ENCODE measurements at places on chromosomes 7 and 10.

GRCh38 chr7:140439359-140439758, 35.5 kb downstream of the RAB19 start:
- DNase-seq = no peak

GRCh38 chr10:43576062-43576461, 1.6 kb upstream of the ZNF239 start:
- DNase-seq = peak; percentile 20

- DNase-seq = no peak
Observed at GRCh38 chr10:85537561-85537960, 829.0 kb downstream of the GRID1 start.

- no peak for DNase-seq
Observed at GRCh38 chr7:16741676-16742075, 11.9 kb upstream of the TSPAN13 start.

DNA sequence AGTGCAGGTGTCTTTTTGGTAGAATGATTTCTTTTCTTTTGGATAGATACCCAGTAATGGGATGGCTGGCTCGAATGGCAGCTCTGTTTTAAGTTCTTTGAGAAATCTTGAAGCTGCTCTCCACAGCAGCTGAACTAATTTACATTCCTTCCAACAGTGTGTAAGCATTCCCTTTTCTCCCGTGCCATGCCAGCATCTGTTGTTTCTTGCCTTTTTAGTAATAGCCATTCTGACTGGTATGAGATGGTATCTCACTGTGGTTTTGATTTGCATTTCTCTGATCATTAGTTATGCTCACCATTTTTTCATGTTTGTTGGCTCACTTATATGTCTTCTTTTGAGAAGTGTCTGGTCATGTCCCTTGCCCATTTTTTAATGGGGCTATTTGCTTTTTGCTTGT, 486.3 kb downstream of the GALNT17 start:
- no peak for DNase-seq
